K562 (cell line): ENCODE measurements at places on chromosomes 7 and 10.
A peak's percentile ranks its signal among the peaks of the same experiment; 100 is the strongest.

GRCh38 chr7:57417736-57418135, 32.2 kb upstream of the ZNF716 start:
- DNase-seq, result no peak

GRCh38 chr7:155491812-155492211, 33.9 kb downstream of the EN2 start:
- no peak for DNase-seq

- no peak for DNase-seq
These were observed 269.3 kb downstream of the PPP1R3A start for GRCh38 chr7:113649556-113649955.

DNA sequence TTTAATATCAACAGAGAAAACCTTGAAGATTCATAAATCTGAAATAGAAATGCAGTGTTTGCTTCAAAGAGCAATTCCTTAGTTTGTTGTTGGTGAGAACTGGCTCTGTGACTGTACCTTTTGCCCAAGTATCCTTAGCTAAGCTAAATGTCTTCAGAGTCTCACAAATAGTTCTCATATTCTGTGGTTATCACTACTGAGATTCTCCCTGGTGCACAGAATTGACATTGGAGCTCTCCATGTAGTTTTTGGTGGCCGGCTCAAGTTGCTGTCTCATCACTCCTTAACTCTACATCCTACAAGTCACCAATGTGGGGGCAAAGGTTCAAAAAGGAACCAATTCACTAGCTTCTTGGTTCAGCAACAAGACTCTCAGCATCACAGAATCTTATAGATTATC, 780.3 kb downstream of the LRMDA start:
- DNase-seq, result no peak

- DNase-seq, result no peak
These were observed 22.2 kb upstream of the LYZL1 start for GRCh38 chr10:29266641-29267040.

DNA sequence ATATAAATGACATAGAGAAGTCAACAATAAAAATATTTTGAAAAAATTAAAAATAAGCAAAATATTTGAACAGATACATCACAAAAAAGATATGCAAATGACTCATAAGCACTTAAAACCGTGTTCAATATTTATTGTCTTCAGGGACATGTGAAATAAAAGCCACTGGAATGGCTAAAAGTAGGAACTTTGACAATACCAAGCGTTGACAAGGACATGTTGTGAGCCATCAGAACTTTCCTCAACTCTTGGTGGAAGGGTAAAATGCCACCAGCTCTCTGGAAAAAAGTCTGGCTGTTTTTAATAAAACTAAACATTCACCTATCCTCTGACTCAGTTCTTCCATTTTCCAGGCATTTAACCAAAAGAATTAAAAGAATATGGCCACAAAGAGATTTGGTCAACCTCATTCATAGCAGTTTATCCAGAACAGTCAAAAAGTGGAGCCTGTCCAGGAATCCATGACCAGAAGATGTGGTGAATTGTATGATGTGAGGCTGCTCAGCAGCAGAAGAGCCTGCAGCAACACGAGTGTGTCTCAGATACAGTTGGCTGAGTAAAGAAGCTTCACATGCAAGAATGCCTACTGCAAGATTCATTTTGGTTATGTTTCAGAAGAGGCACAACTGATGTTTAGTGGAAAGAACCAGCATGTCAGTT, 7.1 kb upstream of the KLF6 start:
- DNase-seq, result no peak

DNA sequence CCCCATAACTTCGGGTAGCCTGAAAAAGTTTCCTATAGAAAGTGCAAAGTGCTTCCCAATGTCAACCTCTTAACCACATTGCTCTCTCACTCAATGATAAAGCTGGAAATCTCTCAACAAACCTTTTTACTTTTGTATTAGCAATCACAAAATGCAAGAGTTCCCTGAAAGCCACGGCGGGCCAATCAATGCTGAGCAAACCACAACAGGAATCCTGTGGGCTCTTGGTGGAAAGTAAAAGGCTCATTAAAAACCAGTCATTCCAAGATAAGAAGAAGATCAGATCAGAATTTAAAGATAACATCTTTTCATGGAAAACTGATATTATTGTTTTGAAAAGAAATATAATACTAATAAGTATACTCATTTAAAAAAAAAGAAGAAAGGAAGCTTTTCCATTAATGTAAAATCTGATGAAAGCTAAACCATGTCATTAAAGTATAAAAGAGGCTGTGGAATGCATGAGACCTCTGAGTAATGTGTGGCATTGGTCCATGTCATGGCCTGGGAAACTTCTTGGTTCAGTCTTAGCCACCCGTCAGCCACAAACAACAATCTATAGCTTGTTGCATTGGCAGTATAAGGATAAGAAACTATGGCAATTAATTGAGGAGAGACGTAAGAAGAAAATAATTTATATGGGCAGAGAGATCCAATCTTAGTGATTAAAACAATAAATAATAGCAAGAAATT, 1066.1 kb upstream of the SORCS1 start:
- no peak for DNase-seq

DNA sequence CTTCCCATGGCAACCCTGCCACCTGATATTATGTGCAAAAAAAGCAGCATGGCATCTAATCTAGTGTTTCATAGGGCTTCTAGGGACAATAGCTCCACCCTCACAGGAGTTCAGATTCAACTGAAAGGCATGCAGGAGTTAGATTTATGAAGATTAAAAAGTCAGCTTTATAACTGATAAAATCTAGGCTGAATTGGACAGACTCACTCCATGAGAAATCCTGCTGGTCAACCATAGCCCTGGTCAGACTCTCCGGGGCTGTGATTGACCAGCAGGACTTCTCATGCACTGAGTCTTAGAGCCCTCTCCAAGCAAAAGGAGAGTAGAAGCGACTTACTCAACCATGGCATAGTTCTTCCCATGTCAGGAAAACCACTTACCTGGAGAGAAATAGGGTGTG, 345.4 kb downstream of the NEBL start:
- DNase-seq, result no peak

DNA sequence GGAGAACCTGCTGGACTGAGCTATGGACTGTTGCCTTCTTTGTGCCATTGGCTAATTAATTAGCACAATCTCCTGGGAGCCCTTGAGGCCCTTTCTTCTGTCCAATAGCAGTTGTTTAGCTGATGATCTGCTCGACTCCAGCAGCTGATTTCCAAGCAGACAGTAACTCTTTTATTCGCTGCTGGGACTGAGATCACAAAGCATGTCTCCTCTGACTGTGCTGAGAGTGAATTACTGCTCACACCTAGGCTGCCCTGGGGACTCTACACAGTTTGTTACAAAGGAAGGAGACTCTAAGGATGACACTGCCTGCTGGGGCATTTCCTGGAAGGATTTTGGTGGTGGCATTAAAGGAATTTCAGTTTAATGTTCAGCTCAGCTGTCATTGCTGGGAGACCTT, 31.4 kb downstream of the CASP7 start:
- DNase-seq, result no peak

GRCh38 chr10:69803809-69804208, 2.1 kb downstream of the COL13A1 start:
- DNase-seq, result no peak

- DNase-seq, result no peak
These were observed 30.8 kb upstream of the EFCAB10 start for GRCh38 chr7:105611856-105612775.

GRCh38 chr10:70315815-70316214, 32.0 kb upstream of the NPFFR1 start:
- DNase-seq, result no peak

- no peak for DNase-seq
These were observed 101.5 kb downstream of the GFRA1 start for GRCh38 chr10:116171505-116171904.

- DNase-seq, result no peak
These were observed 26.3 kb downstream of the TTYH3 start for GRCh38 chr7:2657920-2658671.

GRCh38 chr7:32037650-32038198, 32.5 kb downstream of the PDE1C start:
- DNase-seq, result no peak

GRCh38 chr10:90998733-90999511, 78.0 kb upstream of the ANKRD1 start:
- DNase-seq, result no peak

DNA sequence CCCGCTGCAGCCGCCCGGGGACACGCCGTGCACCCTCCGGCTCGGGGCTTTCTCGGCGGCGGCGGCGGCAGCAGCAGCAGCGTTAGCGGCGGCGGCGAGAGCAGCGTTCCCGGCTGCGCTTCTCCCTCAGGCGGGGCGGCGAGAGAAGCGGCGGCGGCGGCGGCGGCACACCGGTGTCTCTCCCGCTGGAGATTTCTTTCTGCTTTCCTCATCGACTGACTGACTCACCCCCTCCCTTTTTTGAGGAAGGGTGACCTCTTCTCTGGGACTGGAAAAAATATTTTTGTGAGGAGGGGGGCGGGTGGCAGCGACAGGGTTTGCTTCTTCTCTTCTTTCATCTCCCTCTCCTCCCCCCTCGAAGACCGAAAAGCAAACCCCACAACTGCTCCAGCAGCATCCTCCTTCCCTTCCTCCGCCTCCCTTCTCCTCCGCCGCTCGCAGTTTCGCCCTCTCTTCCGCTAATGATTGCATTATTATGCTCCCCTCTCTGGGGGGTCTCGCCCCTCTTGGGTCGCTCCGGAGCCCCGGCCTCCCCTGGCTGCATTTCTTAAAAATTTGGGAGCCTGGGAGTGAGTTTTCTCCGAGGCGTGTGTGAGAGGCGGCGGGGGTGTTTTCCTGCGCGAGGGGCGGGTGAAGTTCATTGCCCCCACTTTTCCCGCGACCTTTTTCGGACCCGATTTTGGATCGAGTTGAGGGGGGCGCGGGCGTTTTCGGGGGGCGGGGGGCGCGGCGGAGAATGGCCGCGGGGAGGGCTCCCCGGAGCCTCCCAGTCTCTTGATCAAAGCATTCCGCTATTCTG, 411 bp downstream of the AUTS2 start:
- peak; percentile 13 for DNase-seq

- no peak for DNase-seq
These were observed 398.3 kb upstream of the CHRM2 start for GRCh38 chr7:136470179-136470578.

- peak; percentile 22 for DNase-seq
These were observed 10.8 kb upstream of the ST7 start for GRCh38 chr7:116942504-116942903.

GRCh38 chr7:74002474-74003017, 25.4 kb upstream of the ELN start:
- no peak for DNase-seq

GRCh38 chr10:43205681-43206390, 61.0 kb downstream of the RASGEF1A start:
- DNase-seq, result no peak

DNA sequence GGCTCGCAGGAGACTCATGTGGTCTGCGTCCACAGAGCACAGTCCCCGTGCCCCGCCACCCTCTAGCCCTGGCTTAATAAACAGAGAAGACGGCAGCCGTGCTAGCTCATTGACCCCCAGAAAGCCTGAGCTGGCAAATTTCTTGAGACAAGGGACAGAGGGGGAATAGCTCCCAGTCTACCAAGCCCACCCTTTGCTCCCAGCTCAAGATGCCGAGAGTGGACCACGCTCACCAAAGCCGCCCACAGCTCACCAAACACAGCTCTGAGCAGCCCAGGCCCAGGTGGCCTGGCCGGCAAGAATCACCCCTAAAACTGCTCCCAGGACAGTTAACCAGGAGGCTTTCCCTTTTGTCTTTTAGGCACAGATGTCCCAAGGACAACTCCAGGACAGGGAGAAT, 5.4 kb downstream of the PDGFA start:
- DNase-seq, result no peak
